H1 (cell line): ENCODE measurements at places on chromosomes 16 and 17. TPM values are rescaled to one million over a fixed set of nuclear protein-coding genes. Genes with fewer than 3 reads are reported as not detected.

- DNase-seq = no peak
- H3K27me3 ChIP-seq = no peaks in the 10 kb centered on the region; the same call in 1 of the 2 replicates
- no peaks in the 10 kb centered on the region for H3K36me3 ChIP-seq
- no peak overlapping the region for H3K4me3 ChIP-seq
- H3K4me1 ChIP-seq = no peaks in the 10 kb centered on the region
- no peak overlapping the region for H3K27ac ChIP-seq
Measured at GRCh38 chr17:50513495-50513894, 5.3 kb downstream of the MYCBPAP start.

- no peaks in the 10 kb centered on the region; the same call in 1 of the 2 replicates for H3K4me1 ChIP-seq
- no peaks in the 10 kb centered on the region for H3K27me3 ChIP-seq
- no peak overlapping the region for H3K4me3 ChIP-seq
- H3K36me3 ChIP-seq = peaks cover 71% of the 10 kb centered on the region
Measured at GRCh38 chr16:50316102-50316847, 49.9 kb downstream of the ADCY7 start.

Gene TNFRSF13B
- total RNA-seq = not detected in 2 replicates

DNA sequence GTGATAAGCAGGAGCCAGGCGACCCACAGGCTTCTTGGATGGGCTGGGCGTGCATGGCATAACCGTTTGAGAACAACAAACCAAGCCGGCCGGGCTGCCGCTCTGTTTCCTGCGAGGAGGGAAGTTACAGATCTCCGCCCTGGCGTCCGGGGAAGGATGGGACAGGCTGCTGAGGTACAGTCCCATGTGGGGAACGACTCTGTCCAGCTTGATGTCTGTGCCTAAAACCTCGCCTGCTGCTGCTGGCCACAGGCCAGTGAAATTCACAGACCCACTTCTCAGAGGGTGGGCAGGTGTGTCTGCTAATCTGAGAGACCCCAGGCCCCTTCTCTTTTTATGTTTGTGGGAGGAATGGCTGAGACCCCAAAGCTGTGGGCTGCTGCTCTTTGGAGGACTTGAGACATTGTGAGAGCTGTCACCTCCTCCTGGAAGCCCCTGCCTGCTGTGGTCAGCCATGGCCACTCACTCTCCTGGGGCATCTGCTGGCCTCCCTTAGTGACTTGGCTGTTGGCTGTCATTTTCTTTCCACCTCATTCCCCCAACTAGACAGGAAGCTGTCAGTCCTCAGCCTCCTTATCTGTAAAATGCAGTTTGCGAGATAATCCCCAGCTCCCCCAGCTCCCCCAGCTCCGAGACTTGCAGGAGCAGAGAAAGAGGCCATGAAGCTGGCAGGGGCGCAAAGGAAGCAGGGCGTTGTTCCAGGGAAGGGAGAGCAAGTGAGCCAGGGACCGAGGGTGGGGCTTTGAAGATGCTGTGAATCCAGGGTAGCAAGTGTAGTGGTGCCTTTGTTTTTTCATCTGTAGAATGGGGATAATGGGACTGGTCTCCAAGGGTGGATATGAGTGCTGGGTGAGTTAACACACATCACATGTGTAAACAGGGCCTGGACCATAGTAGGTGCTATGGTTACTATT lies 51.0 kb downstream of the CMIP start:
- H3K27ac ChIP-seq = no peak overlapping the region
- H3K4me3 ChIP-seq = no peak overlapping the region
- H3K4me1 ChIP-seq = no peaks in the 10 kb centered on the region
- H3K36me3 ChIP-seq = no peaks in the 10 kb centered on the region

DNA sequence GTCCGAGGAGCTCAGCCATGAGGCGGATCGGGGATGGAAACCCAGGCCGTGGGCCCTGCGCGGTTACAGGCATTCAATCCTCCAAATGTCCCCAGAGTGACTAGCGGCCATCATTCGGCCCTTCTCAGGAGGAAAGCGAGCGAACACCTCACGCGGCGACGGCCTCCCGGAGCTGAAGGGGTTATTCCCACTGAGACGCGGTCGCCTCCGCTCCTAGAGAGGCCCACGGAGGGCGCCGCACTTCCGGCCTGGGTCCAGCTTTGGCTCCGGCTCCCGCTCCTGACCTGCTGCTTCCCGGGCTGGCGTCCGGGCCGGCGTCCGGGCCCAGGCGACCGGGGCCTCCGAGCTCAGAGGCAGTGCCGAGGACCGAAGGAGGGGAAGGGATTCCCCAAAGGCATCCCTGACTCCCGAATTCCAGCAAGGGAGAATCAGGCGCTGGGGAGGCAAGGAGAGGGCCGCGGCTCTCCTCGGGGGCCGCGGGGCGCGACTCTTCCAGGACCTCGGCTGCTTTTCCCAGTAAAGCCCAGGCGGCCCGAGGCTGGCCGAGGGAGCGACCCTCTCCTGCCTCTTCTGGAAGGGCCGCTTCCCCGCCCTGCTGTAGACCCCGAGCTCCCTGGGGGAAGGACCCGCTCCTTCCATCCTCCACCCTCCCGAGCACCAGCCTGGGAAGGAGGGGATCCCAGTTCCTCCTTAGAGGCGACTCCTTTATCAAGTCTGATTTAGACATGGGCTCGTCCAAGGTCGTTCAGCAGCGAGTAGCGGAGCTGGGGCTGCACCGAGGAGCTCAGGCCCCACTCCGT lies 18.6 kb upstream of the ZNF629 start:
- H3K27ac ChIP-seq = no peak overlapping the region
- H3K4me3 ChIP-seq = peak overlapping the region; percentile 61
- H3K36me3 ChIP-seq = no peaks in the 10 kb centered on the region
- peaks cover 6% of the 10 kb centered on the region; the same call in 1 of the 2 replicates for H3K4me1 ChIP-seq

DNA sequence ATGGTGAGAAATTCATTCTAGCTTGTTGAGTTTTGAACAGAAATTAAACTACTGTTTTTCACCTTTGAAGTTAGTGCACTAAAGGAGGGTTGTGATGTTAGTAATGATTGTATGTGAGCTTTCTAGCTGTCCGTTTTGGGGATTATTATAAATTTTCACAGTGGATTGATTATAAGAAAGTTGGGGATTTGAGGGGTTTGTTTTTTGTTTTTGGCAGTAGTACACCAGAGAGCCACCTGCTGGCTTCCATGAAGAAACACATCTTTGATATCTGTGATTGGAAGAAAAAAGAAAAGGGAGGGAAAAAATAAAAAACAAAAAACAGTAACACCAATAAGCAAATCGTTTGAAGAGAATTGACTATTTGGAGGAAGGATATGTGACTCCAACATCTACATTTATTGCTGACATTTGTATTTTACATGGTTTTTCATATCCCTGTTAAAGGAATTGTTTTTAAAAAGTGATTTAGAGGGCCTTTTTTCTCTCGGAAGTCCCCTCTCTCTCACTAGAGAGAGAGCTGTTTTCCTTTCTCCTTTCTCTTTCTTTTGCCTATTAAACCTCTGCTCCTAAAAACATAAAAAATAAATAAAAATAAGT lies 1469.5 kb upstream of the GOT2 start:
- H3K27me3 ChIP-seq = no peaks in the 10 kb centered on the region
- no peaks in the 10 kb centered on the region for H3K4me1 ChIP-seq
- H3K36me3 ChIP-seq = no peaks in the 10 kb centered on the region

Gene CCL16
- total RNA-seq = not detected in 2 replicates

Gene SP2
- 11.0 and 13.8 TPM in 2 replicates for total RNA-seq
